ENCODE measurements at places on chromosomes 16 and 17.

DNA sequence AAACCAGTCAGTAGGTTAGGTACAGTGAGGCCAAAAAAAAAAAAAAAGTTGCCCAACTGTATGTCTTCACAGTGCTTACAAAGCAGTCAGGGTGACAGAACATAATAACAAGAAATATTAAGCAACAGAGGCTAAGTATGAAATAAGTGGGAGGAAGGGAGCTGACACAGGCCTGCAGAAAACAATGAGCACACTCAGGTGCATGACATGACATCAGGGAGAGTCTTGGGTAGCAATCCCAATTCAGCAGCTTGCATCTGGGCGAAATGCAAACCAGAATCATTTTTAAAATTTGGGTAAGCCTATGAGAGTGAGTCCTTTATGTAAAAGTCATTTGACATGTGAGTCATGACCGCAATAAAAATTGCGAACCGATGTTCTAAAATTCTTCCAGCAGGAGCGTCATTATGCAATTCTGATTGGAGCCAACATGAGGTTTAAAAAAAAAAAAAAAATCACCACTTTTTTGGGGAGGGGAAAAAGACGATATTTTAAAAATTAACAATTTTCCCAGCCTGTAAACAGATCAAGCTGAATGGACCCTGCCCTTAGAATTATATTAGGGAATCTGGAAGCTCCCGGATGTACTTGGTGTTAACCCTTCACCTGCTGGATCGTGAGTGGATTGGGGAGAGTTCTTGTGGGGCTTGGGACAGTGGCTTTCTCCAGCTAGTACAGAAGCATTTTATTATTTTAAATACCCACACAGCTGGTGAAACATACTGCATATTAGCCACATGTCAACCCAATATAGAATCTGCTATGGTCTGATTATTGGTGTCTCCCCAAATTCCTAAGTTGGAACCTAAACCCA, 127.9 kb downstream of the NPIPB5 start:
- DNase-seq: no peak

DNA sequence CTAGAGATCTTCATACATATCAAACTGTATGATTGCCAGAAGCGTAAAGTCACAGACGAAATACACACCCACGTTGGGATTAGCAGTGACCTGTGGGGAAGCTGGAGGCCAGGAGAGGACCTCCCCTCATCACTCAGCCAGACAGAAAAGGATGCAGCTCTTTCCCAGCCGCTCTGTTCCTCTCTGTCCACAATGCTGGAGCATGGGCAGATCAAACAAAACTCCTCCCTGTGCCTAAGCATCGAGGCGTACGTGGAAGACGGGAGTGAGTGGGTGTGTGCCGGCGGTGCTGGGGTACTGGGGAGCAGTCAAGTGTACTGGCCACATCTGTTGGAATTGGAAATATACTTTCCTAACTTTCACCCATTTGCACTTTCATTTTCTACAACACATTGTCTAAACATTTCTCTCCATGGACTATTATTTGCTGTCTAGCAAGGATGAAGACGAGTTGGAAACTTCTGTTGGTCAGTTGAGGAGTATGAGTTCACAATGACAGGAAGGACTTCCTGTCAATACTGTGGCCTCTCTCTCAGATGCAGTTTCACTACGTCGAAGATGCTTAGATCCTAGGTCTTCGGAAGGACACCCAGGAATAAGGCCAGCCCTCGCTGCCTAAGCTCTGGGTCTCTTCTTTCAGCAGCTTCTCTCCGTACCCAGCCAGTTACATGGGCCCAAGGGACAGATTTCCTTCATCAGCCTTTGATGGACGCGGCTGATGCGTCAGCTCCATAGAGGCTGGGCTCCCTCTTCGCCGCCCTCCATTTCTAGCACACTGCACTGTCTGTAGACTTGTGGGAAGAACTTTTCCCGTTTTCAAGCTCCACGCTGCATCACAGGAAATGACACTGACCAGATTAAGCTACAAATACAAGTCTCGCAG, 30.6 kb upstream of the ENDOV start:
- DNase-seq: no peak

DNA sequence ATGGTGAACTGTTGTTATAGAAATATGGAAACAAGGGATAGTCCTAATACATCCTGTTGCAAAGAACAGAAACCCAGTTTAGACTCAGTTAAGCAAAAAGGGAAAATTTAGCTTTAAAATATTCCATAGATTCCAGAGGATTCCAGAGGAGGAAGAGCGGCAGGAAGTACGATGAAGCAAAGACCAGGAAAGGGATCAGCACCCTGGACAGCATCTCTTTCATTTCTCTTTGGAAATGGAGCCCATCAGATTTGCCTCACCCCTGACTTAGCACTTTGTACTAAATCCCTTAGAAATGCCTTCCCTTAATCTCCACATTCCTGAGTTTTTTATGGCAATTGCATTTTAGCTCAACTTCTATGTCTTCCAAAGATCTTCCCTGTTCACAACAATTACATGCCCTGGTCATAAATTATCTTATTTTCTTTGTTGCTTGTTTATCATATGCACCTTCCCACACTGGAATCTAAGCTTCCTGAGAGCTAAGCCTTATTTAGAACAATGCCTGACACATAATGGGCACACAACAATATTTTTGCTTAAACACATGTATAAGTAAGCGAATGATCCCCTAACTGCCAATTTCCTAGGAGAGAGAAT, 150.0 kb upstream of the RBFOX1 start:
- no peak for DNase-seq

DNA sequence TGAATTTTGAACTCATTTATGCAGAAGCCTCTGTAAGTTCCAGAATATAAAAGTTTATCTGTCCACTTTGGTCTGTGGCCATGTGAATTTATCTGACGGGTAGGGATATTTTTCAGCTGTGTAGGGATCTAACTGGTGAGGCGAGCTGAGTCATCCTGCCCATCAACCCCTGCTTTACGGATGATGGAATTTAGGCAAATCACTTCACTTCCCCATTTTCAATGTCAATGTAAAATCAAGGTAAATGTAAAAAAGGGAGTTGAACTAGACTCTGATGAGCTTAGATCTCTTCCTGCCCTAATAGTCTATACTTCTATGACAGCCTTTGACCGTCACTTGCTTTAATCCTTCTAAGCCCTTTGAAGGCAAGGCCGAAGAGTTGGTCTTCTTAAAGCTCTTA, 2.6 kb downstream of the SLC16A6 start:
- no peak for DNase-seq

DNA sequence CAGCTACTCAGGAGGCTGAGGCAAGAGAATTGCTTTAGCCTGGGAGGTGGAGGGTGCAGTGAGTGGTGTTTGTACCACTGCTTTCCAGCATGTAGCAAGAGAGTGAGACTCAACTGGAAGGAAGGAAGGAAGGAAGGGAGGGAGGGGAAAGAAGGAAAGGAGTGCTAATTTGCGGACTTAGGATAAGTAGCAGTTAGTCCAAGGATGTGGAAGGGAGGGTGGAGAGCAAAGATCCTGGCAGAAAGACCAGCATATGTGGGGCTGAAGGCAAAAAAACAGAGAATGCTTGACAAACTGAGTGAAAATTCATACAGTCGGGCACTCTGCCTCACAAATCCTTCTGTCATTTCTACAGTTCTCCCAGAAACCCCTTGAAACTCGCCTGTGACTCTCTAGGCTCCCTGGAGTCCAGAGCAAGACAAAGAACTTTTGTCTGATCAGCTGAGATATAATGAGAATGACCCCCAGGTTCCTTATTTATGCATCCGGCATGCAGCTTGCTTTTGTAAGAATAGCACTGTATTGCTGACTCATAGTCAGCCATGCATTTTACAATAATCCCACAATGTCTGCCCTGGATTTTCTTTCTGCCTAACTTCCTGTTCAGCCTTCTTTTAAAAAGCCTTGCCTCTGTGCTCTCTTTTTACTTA, 31.5 kb downstream of the CDK5RAP3 start:
- DNase-seq: no peak

- no peak for DNase-seq
Observed at GRCh38 chr16:79001156-79001967, 599.2 kb downstream of the MAF start.

GRCh38 chr16:71413341-71413740, 28.5 kb downstream of the TLE7 start:
- no peak for DNase-seq

DNA sequence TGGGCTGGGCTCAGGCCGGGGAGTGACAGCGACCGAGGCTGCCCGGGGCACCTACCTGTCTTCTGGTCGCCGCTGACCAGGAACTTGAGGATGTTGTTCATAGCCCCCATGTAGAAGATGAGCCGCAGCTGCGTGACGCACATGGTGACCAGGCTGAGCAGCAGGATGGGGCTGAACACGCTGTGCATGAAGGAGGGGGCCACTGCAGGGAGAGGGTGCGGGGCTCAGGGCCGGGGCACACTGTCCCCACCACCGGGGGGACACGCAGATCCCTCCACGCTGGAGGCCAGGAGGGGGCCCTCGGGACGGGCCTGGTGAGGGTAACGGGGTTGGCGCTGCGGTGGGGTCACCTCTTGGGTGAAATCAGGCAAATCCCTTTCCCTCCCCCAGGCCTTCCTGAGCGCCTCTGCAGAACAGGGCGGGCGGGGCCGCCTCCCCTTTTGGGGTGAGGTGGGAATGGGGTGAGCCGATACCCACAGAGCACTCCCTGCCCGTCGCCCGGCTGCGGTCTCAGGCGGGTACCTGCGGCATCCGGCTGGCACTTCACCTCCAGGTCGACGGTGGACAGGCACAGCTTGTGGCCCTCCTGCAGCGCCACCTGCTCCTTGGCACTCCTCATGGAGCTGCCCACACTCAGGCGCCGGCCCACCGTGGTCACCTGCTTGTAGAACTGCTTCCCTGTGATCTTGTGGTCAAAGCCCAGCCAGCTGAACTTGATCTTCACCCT, 28.3 kb upstream of the PITPNA start:
- no peak for DNase-seq

DNA sequence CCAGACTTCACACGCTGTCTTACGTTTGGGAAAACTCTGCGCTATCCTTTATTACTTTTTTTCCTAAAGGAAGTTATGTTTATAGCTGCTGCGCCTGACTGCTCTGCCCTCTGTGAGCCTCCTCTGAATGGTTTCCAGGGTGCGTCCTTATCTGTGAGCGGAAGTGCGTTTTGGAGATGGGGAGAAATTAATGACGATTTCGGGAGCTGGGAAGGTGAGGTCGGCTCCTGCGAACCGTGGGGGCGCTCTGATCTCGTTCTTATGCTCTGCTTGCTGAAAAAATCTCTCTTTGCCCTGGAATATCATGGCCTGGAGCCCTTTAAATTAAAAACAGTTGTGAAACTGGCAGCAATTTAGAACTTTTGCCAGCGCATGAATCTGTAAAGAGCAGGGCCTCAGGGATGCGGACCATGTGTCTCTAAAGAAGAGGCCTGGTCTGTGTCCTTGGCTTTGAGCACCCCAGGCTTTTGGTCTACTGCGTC, 135.7 kb upstream of the ZFHX3 start:
- no peak for DNase-seq

DNA sequence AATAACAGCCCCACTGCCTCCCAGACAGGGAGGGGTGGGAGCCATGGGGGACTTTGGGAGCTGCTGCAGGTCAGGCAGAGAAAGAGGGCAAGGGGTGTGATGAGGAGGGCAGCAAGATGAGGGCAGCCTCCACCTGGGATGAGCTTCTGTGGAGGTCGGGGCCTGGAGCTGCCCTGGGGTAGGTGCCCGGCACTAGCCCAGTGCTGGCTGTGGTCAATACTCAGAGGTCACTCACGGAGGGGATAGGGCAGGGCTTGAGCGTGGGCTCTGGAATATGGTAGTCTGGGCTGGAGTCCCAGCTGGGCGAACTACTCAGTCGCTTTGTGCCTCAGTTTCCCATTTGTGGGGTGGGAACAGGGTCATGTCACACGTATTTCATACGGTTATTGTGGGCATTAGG, 169.0 kb downstream of the IRF8 start:
- DNase-seq: no peak

- DNase-seq: no peak
Observed at GRCh38 chr17:65438708-65439294, 122.6 kb downstream of the AXIN2 start.

DNA sequence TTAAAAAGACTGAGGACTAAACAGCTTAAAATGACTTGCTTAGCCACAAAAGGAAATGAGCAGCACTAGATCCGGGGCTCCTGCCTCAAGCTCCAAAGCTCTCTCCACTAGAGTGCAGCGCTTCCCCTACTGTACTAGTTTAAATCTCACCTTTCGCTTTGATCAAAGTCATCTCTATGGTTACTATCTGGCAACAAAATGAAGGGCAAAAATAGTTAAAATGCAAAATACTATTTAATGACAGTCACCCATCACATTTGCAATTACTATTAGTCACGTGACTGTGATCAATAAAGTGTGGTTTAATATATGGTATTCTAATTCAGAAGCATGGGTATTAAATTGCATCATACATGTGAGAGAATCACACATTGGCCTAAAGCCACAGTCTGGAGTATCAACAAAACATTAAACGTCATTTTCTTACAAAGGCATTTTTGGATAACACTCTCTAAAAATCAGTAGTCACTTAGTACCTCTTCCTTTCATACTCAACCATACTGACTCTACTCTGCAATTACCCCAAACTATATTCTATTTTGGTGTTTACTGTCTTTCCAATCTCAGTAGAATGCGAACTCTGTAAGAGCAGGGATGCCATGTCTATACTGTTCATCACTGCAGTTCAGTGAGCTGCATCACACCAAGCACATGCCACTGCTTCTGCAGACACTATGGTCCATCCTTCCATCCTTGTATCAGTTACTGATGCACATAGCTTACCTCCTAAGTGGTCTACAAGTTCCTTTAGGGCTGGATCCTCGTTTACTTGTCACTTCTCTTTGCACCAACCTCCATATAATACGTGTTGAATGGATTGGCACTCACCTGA, 6.2 kb downstream of the PSMD12 start:
- DNase-seq: no peak

DNA sequence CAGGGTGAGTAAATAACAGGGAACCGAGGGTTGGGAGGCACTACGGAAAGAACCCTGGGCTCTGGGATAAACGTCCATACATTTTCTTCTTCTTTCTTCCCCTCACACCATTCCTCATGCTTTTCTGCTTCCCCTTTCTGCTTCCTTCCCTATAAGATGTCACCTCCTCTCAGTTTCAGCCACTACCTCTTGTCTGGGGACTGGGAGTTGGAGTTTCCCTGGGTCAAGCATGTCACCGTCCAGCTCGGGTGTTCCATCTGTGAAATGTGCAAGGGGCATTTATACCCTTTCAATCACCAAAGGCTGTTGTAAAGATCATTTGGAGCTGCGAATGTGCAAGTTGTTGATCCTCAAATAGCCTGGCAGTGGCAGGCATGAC, 17.5 kb upstream of the CCL22 start:
- no peak for DNase-seq

GRCh38 chr16:66919569-66920298, 1.0 kb upstream of the CDH16 start:
- DNase-seq: no peak

DNA sequence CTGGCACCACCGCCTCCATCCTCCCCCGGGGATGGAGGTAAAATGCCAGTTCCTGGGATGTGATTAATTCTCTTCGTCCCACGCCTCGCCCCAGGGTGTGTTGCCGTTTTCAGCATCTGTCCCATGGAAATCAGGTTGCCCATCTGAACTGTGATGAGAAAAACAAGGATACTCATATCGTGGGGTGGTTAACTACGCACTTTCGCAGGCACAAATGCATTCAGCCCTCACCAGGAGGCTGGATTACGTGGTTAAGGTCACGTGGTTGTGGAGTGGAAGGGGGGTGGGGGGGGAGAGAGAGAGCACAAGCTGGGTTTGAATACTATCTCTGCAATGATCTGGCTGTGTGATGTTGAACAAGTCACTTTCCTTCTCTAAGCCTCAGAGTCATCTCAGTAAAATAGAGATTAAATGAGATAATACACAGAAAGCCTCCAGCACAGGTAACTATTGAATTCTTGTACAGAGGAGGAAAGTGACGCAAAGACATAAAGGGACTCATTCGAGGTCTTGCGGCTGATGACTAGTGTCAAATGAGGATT, 74.7 kb downstream of the BMERB1 start:
- no peak for DNase-seq
